Kidney tubule cell (primary cell): ENCODE measurements at places on chromosomes 5 and 9.

DNA sequence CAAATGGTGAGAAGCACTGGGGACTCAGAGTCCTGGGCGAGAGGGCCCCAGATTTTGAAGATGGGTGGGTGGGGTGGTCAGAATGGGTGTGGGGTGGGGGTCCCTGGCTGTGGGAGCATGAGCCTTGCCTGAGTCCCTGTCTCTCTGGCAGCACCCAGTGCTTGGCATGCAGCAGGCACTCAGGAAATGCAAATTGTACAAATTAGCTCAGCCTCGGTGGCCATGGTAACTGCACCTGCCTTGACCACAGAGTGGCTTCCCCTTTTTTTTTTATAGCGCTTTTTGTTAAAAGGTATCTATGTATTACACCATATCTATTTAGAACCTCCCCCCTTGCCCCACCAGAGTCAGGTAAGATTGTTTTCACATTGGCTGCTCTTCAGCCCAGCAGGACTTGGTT, 19.2 kb upstream of the PITX1 start:
- no peak for DNase-seq

GRCh38 chr5:84113246-84114105, 271.2 kb downstream of the EDIL3 start:
- DNase-seq = no peak

DNA sequence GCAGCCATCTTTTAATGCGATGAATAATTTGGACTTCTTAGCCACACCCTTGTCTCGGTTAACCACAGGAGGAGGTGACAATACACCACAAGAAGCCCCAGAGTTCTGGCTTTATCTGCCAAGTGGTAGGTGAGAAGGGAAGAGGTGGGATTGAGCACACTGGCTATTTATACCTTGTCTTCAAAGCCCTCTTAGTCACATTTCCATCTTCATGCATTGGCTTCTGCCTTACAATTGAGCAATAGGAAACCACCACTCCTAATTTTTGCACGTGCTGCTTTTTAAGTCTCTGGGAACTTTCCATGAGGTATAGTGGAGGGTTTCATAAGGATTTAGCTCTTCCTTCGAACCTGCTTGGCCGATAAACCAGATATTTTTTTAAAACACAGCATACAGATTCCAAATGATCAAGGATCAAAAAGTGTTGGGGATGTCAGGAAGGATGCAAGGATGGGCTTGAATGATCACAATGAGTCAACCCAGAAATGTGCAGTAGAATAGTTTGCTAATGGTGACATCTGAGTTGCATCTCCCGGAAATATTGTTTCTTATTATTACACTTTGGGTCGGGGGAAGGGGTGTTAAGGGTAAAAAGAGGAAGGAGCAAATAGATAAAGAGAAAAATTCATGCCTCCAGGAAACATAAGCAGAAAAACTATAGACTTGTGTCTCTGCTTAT, 25.5 kb downstream of the PLAC8L1 start:
- DNase-seq = peak; percentile 65

DNA sequence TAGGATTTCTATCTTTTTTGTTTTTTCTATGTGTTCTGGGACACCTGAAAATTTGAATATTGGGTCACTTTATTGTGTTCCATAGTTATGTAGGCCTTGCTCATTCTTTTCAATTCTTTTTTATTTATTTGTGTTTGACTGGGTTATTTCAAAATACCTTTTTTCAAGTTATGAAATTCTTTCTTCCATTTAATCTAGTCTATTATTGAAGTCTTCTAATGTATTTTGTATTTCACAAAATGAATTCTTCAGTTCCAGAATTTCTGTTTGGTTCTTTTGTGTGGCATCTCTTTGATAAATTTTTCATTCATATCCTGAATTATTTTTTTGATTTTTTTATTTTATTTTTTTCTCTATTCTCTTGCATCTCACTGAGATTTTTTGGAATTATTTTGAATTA, 628.8 kb downstream of the NR2F1-AS1 start:
- no peak for DNase-seq
